IPS DF 19.7 (cell line): ENCODE measurements at places on chromosomes 1 and 21.

- DNase-seq: no peak
Observed at GRCh38 chr1:208029381-208030287, 118.7 kb upstream of the CD34 start.

DNA sequence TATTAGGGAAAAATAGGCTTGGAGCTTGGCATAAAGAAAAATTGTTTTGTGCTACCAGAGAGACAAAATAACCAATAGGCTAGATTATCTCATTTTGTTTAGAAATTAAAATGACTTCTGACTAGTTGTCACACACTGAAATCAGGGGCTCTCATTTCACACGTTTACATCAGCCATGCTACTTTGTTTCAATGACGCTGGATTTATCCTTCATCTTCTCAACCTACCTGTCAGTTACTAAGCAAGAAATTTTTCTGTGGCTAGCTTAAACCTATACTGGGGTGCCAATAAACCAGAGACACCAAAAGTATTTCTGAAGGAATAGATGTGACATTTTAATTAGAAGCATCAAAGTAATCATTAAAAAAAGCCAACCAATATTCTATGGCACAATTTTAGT, 518.1 kb upstream of the NR5A2 start:
- no peak for DNase-seq

DNA sequence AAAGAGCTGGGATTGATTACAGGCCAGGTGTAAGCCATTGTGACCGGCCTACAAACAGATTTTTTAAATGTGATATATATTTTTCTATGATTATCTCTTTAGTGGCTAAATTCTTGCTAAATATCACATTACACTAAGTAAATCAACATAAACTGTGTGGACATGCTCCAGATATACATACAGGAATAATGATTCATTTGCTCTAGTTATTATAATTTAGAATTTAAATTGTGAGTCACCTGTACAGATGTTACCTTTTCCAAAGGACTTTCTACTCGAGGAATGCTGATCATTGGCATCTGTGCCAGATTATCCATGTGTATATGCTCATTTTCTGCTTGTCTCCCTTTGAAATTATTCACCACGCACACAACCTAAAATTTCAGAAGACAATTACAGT, 90.1 kb downstream of the PLPPR5 start:
- DNase-seq: no peak

DNA sequence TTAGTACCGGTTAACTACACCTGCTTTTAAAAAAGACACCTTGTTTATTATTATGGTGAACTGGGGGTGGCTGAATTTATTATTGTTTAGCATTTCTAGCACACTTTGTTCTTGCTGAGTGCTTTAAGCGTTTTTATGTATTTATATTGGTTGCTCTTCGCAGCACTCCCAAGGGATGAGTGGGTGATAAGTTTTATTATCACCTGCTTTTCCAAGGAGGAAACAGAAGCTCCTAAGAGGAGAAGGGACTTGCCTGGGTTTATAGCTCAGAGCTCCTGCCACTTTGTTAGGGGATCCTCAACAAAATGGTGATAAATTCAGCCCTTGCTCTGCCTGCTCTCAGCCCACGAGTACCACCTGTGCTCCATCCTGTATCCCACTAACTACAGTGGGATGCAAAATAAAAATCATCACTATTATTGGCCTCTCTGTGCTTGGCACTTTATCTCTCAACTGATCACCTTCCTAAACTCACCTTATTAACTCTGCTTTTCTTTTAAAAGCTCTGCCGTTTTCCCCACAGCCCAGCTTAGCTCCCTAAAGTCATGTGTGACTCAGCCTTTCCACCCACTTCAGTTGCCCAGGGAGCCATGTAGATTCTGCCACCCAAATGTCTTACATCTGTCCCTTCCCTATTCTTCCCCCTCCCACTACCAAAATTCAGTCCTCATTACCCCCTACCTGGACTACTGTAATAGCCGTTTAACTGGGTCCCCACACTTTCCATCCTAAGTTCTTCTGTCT, 44.5 kb downstream of the BCL9 start:
- no peak for DNase-seq

- DNase-seq: no peak
Observed at GRCh38 chr21:22763442-22763841, 1765.2 kb downstream of the NCAM2 start.

- no peak for DNase-seq
Observed at GRCh38 chr1:205285381-205286101, 36.0 kb downstream of the NUAK2 start.

DNA sequence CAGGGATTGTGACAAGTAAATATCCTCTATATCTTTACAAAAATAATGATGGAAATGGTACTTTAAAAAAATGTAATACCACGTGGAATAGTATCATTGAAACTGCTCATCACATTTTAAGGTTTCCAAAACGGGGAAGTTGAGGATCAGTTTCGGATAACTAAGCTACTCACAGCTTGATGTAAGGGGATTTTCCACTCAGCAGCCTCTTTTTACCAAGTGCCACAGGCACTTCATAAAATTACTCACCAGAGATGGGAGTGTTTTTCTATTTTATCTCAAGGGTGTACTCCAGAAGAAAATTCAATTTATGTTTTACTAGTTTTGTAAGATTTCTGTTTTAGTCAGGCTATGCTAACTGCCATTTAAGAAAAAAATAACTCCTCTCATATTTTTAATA, 91.7 kb downstream of the TPR start:
- no peak for DNase-seq

- no peak for DNase-seq
Observed at GRCh38 chr21:45874716-45875415, 106.7 kb upstream of the COL6A1 start.

DNA sequence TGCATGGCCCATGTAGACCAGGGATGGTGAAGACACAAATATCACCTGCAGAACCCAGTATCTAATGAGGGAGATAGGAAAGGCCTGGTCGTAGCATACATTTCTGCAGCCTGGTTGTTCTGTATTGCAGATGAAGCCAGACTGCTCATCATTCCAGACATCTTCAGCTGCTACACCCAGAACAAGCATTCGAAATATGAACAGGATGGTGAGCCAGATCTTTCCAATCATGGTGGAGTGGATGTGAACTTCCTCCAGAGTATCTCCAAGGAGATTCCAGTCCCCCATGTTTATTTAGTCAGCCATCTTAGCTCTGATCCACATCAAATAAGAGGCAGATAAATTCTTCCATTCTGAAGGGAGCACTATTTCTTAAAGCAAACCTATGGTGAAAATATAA, 2.7 kb upstream of the MYCBP start:
- DNase-seq: no peak

DNA sequence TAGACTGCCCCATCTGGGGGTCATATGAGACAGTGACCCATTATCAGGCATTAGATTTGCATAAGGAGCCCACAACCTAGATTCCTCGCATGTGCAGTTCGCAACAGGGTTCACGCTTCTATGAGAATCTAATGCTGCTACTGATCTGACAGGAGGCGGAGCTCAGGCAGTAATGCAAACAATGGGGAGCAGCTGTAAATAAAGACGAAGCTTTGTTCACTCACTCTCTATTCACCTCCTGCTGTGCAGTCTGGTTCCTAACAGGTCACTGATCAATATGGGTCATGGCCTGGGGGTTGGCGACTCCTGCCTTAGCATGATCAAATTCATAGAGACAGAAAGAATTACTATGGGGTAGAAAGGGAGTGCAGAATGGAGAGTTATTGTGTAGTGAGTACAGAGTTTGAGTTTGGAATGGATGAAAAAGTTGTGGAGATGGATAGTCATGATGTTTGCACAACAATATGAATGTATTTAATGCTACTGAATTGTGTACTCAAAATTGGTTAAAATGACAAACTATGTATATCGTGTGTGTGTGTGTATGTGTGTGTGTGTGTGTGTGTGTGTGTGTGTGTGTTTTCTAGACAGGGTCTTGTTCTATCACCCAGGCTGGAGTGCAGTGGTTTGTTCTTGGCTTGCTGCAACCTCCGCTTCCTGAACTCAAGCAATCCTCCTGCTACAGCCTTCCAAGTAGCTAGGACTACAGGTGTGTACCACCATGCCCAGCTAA, 42.2 kb downstream of the BTF3L4 start:
- DNase-seq: no peak

GRCh38 chr1:64822621-64823020, 77.7 kb downstream of the RAVER2 start:
- DNase-seq: no peak

DNA sequence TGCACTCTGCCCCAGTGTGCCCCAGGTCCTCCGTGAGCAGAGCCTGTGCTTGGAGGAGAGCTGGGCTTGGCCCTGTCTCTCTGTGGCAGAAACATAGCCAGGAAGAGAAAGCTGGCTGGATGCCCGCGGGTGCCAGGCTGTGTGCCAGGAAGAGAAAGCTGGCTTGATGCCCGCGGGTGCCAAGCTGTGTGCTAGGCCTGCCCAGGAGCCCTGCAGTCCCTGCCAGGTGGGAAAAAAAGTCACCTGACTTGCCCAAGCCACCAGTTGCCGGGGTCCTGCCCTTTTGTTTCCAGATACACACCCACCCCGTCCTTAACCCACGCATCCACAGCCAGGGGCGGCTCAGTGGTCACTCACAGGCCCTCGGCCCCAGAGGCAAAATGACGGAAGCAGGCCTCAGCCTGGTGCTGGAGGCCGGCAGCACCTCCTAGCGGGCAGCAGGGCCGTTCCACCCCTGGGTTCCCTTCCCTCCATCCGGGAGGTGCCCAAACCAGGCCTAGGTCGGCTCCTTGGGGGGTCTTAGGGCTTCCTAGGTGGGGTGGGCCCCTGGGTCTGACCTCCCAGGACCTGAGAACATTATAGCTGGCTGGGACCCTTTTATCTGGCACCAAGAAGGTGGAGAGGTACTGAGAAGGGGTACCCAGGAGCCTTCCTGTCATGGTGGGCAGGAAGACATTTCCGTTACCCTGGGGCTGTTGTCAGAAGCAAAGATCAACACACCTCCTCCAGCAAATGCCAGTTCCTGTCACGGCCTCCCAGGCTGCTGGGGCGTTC, 9.1 kb downstream of the ITGB2 start:
- DNase-seq: no peak
